Activated CD4-positive, alpha-beta T cell treated with anti-CD3 and anti-CD28 coated beads for 24 hours (primary cell): ENCODE measurements at places on chromosomes 5 and 9.

DNA sequence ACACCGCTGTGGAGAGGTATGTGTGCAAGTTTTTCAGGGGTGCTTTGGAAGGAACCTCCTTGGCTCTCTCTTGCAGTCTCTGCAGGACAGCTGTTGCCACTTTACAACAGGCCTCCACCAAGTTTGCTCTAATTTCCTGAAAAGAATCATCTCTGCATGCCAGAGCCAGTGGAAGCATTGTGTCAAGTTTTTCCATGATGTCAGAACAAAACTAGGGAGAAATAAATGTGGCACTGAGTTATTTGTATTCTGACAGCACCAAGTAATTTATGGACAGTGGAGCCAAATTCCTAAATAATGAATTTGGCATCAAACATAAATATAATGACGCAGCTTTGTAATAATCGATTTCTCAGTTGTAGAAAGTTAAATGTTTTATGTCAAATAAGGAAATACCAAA is 146.9 kb downstream of the KIAA0825 start:
- DNase-seq: no peak

GRCh38 chr9:123344192-123344949 is 11.6 kb upstream of the CRB2 start:
- DNase-seq: no peak

DNA sequence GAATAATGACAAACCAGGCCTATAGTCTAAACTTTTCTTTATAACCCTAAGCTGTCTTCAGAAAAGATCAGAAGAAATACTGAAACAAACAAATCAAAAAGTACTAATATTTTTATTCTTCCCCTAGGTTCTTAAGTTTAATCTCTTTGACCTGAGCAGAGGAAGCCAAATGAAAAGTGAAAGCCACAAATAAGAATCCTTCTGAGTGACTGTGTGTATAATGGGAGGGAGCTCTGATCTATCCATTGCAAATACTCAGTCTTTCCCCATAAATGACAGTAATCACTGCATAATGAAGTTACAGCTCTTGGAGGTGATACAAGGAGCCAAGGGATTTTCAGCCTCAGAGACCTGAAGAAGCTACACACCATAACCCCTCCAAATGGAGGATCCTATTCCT is 126.9 kb upstream of the ATP10B start:
- DNase-seq: no peak

DNA sequence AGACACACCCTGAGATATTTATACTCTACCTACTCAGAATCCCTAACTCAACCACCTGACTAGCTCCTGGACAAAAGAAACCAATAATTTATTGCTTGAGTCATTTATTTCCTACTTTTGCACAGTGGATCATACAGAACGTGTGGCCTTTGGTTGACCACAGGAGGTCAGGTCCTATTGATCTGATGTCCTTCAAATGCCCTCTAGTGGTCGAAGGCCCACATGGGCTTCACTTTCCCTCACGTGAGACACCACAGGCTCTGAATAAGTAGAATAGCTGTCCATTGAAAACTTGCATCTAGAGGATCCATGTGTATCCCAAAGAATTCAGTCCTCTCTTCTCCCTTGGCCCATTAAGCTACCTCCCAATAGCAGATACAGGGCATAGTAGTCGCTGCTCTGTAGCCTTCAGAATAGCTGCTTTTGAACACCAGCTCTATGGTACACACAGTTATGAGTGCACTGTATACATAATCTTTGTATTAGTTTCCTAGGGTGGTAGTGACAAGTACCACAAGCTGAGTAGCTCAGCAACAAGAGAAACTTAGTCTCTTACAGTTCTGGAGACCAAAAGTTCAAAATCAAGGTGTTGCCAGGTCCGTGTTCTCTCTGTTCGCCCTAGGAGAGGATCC is 177.6 kb upstream of the SMARCA2 start:
- no peak for DNase-seq

DNA sequence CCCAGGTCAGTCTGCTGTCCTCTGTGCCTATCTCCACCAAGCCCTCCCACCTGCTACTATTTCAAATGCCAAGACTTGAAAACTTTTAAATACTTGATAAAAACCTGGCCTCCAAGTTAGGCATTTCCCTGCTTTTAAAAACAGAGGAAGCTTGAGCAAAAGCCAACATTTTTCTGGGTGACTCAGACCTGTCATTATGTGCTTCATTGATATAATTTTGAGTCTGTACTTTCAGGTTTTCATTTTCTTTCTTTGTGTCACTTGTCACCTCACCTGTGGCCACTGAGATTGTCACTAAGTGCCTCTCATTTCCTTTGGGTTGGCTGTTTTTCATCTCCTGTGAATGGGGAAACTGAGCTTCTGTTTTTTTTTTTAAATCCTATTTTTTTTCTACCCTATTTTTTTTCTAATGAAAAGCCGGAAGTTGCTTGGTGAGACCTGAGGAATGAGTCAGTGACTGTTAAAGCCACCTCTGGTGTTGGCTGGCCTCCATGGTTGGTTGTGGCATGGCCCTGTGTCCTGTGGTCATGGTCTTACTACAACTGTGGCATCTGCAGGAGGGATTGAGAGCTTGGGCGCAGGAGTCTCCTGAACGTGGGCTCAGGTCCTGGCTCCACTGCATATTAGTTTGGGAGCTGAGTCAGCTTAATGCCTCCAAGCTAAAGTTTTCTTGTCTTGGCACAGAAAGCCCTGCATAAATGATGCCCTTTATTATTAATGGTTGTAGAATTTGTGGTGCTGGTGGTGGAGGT is 56.7 kb downstream of the ARHGAP26 start:
- no peak for DNase-seq

DNA sequence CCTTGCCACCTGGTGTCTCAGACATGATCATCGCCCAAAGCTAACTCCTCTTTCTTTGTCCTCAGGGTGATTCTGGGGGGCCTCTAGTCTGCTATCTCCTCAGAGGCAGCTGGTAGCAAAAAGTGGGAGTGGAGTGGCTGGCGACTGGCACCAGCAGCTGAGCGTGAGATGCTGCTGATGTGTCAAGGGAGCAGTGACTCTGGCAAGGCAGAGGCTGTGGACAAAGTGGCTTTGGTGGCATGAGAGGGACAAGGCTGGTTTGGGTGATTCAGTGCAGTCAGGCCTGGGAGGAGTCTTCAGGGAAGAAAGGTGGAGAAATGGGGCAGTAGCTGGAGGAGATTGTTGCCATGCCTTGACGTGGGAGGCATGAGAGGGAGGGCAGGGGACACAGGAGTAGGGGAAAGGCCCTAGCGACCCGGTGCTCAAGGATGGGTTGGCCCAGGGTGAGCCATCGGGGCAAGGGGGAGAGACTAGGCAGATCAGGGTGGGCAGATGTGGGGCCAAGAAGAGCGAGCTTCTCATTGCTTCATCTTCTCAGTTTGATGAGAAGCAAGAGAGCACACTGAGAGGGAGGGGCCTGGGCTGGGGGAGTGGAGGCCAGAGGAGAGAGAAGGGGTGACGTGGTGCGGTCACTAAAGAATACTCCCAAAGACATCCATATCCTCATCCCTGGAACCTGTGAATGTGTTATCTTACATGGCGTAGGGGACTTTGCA is 64.2 kb upstream of the SPTLC1 start:
- DNase-seq: no peak

- DNase-seq: no peak
Observed at GRCh38 chr5:40429258-40430100, 250.2 kb upstream of the PTGER4 start.

GRCh38 chr9:133140174-133140505 is 19.1 kb upstream of the RALGDS start:
- DNase-seq: no peak

DNA sequence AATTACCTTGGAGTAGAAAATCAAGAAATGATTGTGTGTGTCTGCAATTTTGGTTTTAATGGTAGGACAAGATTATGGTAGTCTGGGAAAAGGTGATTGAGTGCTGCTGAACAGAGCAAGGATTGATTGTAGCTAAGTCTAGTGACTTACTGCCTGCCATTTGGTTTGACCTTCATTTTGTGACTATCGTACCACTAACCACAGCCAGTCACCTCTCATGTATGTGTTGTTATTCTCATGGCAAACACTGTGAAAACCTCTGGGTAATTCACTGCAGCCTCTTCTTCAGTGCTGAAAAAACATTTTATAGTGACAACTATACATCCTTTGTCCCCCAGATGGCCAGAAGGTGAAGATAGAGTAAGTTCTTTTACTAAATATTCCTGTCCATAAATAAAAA is 37.5 kb downstream of the CTNNA1 start:
- no peak for DNase-seq

GRCh38 chr5:130520211-130520610 is 615.9 kb downstream of the CHSY3 start:
- no peak for DNase-seq

GRCh38 chr5:129978270-129978669 is 74.0 kb downstream of the CHSY3 start:
- no peak for DNase-seq

DNA sequence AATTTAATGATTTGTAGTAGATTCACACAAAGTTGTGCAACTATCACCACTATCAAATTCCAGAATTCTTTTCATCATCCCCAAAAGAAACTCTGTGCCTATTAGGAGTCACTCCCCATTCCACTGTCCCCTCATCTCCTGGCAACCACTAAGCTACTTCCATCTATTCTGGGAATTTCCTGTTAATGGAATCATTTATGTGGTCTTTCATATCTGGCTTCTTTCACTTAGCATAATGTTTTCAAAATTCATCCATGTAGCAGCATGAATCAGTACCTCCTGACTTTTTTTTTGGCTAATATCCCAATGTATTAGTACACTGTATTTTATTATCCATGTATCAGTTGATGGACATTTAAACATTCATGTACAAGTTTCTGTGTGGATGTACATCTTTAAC is 157.6 kb downstream of the TTC39B start:
- no peak for DNase-seq

- no peak for DNase-seq
Observed at GRCh38 chr5:154683101-154683880, 71.9 kb upstream of the LARP1 start.

DNA sequence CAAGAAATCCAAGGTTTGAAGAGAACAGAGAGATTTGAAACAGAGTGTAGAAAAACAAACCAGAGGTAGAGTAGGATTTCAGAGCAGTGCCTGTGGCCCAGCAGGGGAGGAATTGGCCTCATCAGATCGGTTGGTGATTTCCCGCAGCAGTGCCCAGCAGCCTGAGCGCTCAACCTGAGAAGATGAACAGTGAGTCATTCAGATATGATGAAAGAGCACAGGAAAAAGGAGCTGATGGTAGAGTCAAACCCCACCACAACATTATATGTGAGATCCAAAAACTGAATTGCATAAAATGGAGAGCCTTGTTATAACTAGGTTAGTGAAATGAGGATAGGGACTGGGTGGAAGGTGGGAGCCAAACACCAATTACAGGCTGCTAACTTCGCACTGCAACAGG is 248.9 kb downstream of the PIK3R1 start:
- DNase-seq: peak; percentile 25

GRCh38 chr5:146745931-146746577 is 132.5 kb downstream of the PPP2R2B start:
- no peak for DNase-seq

DNA sequence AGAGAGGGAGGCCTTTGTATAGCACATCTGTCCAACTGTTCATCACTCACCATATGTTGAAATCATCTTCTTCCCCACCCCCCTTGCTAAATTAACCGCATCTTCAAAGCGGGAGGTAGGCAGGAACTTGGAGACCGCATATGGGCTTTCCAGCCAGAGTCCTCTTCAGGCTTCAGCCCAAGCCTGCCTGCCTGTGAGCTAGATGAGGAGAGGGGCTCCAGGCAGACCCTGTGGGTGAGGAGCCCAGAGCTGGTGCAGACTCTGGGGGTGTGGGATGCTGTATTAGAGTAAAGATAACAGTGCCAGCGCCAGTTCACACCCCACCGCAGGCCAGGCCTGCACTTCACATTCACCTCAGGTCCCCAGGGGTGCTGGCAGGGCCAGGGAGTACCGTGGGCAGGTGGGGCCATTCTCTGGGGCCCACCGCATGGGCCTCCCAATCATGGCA is 16.2 kb downstream of the PRRC2B start:
- no peak for DNase-seq

GRCh38 chr5:16619136-16619535 is 2.3 kb upstream of the RETREG1 start:
- no peak for DNase-seq

- no peak for DNase-seq
Observed at GRCh38 chr9:71814815-71815214, 46.5 kb upstream of the CEMIP2 start.

DNA sequence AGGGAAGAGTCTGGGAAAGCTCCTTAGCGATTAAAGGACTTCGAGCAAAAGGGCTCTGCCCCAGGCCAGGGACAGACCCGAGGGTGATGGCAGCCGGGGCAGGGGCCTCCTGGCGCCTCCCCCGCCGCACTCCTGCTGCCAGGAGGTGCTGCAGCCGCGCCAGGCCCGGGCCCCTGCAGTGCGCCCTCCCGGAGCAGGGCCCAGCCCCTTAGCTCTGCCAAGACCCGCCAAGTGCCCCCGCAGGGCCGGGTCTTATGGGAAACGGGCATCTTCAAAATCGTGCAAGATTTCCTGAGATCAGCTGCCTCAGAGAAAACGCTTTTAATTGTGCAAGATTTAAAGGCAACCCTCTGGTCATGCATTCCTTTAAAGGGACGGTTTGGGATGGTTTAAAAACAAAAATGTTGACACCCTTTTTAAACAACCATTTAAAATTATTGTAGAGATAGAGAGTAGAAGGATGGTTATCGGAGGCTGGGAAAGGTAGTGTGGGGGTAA is 52.4 kb downstream of the CDC14B start:
- no peak for DNase-seq

DNA sequence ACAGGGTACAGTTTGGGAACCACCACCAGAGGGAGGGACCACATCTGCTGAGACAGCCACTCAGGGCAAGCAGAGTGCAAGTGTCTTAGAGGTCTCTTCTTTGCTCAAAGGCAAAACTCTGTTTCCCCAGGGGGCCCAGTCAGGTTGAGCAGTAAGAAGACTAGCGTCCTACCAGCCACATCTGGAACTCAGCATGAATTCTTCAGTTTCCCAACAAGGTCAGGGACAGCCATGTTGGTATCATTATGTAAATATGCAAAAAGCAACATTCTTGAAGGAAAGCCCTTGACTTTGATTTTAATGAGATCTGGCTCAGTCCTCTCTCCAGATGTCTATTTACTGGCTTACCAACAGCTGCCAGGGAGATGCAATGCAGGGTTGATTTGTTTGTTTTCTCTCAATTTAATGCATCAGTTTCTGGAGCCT is 46.7 kb downstream of the TGFBI start:
- DNase-seq: no peak
